ENCODE measurements at places on chromosomes 7 and 10.
A peak's percentile ranks its signal among the peaks of the same experiment; 100 is the strongest.

DNA sequence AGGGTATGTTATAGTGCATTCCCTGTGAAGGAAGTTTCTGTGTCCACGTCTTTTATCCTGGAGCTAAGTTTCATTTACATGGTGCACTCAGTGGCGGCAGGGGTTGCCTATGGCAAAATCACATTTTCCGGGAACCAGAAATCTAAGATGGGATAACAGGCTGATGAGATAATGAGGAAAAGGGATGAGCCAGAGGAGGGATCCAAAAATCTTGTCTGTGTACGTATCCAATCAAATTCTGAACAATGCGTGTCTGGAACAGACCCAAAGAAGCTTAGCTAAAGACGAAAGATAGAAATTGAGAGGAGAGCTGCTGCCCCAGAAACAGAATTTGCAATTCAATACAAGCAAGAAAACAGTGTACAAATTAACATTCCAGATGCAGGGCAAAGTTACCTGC, 16.1 kb downstream of the LANCL2 start:
- no peak for DNase-seq

DNA sequence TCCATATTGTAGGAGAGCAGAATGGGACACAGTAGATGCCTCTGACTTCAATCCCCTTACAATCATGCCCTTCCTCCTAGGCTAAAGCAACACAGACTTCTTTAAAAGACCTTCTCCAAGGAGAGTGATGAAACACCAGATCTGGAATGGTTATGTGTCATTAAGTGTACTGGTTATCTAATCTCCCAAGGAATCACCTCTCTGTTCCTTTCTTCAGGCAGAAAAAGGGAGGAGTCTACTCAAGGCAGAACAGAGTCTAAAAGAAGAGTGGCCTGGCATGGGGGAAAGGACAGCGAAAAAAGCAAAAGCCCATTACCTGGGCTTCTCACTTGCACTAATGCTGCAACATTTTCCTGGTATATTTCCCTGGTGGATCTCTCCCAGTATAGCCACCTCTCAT, 2.9 kb downstream of the ELMO1 start:
- no peak for DNase-seq

DNA sequence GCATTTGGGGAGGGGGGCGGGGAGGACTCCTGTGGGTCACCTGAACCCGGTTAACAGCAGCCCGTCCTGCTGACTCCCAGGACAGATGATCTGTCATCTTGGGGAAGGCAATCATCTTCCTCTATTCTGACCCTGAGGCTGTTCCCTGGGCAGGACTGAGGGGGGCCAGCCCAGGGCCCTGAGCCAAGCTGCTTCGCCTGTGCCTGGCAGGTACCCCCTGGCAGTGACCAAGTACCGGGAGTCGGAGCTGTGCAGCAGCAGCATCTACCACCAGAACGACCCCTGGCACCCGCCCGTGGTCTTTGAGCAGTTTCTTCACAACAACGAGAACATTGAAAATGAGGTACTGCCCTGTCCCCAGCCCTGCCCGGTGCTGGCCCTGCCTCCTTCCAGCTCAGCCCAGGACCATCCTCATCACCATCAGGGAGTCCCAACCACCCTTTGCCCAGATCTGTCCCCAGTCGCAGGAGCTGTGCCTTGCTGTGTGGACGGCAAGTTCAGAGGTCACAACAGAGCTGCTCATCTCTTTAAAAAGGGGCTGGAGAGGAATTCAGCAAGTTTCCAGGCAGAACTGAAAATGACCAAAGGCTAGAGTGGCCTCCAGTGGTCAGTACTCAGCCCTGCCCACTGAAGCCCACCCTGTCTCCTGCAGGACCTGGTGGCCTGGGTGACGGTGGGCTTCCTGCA, 8.1 kb downstream of the AOC1 start:
- no peak for DNase-seq

DNA sequence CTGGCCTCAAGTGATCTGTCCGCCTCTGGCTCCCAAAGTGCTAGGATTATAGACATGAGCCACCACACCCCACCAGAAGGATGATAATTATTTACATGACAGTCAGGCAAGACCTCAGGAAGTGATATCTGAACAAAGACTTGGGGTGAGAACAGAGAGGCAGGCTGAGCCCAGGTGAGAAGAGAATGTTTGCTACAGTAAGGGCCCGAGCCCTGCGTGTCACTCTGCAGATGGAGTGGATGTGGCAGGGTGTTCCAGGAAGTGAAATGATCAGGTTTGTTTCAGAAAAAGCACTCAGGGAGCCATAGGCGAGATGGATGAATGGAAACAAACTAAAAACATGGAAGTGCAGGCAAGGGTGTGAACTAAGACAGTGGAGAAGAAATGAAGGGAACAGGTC, 22.2 kb downstream of the SFMBT2 start:
- no peak for DNase-seq

GRCh38 chr10:14456218-14456869, 125.6 kb upstream of the FRMD4A start:
- no peak for DNase-seq

- no peak for DNase-seq
These were observed 25.0 kb downstream of the ZPBP start for GRCh38 chr7:50068026-50068425.

GRCh38 chr7:125193263-125193662, 263.6 kb upstream of the POT1 start:
- no peak for DNase-seq

- DNase-seq = no peak
These were observed 37.1 kb downstream of the MASTL start for GRCh38 chr10:27192284-27192683.

DNA sequence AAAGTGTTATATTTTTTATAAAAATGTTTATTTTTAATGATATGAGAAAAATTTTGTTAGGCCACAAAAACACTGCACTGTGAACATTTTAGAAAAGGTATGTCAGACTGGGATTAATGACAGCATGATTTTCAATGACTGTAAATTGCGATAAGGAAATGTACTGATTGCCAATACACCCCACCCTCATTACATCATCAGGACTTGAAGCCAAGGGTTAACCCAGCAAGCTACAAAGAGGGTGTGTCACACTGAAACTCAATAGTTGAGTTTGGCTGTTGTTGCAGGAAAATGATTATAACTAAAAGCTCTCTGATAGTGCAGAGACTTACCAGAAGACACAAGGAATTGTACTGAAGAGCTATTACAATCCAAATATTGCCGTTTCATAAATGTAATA, 64.8 kb upstream of the CAPZA2 start:
- no peak for DNase-seq

DNA sequence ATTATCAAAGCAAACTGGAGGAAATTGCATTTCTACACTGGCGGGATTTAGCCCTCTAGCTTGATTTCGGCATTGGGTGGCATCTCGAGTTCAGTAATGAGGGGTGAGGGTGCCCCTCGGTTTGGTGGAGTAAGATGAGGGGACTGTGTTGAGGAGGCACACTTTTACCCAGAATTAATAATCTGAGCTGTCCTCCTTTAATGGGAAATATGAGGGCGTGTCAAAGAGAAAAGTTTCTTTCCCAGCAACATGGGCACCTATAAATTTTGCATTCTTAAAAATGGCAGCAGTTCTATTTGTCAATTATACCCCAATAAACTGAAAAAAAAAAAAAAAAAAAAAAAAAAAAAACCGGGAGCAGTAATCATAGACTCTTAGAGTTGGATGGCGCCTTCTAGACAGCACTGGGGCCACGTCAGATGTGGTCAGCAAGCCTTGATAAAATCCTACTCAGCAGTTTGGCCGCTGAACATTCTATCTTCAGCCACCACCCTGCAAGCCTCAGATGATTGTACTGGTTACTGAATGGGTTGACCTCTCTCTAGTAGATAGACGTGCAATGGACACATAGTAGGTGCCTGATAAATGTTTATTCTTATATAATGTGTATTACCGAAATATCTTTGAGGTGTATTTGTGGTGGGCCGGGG, 931 bp downstream of the PAPSS2 start:
- no peak for DNase-seq

DNA sequence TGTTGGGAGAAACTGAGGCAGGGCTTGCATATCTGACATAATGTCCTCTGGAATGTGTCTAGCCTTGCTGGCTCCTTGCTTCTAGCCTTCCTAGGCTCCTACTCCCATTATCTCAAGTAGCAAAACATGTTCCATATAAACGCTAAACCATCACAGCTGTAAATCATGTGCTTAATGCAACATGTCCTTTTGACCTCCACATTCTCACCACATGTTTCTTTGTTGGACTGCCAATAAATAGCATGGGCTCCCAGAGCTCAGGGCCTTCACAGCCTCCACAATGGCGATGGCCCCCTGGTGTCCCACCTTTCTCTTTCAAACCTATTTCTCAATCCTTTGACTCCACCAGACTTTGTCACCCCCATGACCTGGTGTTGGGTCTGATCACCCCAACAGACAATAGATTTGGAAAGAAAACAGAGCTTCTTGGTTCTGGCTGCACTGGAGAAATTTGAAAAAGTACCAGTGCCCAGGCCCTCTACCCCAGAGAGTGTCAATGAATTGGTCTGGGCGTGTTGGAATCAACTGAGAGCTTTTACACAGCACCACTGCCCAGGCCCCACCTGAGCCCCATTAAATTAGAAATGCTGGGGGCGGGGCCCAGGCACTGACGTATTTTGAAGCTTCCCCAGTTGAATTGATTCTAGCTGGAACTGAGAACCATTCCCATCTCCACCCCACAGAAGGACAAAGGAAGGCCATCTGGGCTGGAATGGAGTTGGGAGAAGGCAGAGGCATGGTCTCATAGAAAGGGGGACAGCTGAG, 41.3 kb upstream of the GGCT start:
- no peak for DNase-seq

DNA sequence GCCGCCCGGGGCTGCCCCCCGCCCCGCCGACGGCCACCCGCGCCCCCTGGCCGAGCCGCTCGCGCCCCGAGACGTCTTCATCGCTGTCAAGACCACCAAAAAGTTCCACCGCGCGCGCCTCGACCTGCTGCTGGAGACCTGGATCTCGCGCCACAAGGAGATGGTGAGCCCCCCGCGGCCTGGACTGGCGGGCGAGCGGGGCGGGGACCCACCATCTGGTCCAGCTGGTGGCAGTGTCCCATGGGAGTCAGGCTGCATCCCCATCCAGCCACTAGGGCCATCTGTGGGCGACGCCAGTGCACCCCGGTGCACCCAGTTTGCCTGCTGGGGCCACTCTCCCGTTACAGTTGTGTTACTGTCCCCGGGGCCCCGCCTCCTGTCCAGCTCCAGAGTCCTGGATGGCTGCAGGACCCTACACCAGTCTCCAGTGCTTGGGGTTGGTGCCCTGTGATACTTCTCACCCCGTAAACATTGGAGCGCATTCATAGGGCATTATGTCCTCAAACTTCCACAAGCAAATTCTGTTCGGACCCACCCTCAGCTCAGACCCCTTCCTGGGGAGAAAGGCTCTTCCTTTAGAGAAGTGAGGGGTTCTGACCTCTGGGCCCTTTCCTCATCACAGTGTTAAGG, 672 bp downstream of the LFNG start:
- peak; percentile 68 for DNase-seq

- no peak for DNase-seq
These were observed 5.0 kb downstream of the NRF1 start for GRCh38 chr7:129616530-129616929.

DNA sequence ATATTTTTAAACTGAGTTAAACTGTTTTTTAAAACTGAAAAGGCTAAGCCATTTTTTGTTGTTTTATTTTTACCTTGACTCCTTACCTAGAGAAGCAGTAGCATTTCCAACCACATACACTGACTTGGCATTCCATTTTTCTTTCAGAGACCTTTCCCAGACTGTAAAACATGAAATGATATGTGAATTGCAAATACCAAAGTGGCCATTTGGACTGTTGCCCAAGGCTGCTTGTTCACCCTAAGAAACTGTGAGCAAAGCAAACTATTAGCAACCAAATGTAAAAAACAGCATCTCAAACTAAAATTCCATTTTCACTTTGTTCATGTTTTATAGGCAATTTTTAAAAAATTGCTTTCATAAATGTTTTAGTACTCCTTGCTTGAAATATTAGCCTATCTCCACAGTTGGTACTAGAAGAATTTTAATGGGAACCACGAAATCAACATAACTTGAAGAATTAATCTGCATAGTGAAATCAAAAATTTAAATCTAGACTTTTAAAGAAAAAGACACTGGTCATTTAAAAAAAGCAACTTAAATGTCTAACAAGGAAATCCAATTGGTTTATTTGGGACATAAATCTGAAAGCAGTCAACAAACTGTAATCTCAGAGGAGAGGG, 10.8 kb downstream of the UROS start:
- no peak for DNase-seq

- DNase-seq = no peak
These were observed 257.0 kb downstream of the PHTF2 start for GRCh38 chr7:78055599-78055998.

GRCh38 chr7:73879977-73880681, 19.2 kb downstream of the TMEM270 start:
- no peak for DNase-seq

DNA sequence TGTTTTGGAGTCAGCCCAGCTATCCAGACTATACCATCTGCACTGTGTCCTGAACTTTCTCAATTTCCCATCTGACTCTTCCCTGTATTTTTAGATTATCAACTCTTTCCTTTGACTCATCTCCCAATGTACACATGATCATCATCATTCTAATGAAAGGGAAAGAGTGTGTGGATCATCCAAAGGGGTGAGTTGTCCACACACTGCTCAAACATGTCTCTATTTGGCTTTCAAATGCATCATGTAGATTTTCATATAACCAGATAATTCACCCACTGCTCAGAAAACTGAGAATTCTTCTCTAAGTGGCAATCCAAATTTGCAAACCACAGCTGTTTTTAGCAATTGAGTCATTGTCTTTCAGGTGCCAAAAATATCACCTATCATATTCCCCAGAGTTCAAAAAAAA, 190.2 kb upstream of the HPS1 start:
- no peak for DNase-seq

GRCh38 chr7:78197447-78197846, 398.9 kb downstream of the PHTF2 start:
- DNase-seq = no peak
